ENCODE measurements at places on chromosomes 4 and X.

DNA sequence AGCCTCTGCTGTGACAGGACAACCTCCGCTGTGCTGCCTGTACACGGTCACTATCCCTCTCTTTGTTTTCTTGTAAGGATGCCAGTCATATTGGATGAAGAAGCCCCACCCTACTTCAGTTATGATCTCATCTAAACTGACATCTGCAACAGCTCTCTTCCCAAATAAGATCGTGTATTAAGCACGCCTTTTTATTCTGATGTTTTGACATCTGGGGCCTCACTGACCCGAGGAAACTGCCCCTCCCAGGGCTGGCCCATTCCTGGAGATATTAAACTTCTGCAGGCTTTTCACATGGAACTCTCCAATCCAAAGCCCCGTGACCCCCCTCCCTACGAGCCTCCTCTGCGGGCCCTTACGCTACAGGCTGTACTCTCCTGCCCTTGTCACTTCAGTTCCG lies 232.0 kb downstream of the ARHGAP10 start:
- DNase-seq = no peak

DNA sequence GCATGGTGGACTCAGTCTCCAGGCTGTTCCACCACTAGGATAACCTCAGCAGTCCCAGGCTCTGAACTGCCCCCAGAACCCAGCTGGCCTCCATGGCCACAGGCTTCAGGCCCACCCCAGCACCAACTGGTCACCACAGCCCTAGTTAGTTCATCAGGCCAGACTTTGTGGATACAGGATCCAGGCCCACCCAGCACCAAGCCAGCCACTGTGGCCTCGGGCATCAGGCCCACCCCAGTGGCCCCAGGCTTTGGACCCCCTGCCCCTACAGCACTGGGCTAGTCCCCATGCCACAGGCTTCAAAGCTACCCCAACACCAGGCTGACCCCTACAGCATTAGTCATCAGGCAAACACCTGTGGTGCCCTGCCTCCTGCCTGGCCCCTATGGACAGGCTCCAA lies 50.0 kb downstream of the ZCCHC13 start:
- no peak for DNase-seq

DNA sequence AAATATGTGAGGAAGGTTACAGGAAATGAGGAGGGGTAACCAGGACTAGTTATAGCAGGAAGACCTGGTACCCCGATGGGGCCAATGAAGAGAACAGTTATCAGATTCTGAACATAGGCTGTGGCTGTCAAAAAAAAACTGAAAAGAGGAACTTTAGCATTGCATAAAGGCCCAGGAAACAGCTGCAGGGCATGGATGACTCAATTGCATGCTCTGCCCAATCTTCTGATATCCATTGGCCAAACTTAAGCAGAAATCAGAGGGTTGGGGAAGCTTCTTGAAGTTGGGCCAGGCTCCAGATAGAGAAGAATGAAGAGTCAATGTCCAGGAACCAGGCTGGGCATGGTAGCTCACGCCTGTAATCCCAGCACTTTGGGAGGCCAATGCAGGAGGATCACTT lies 1222.4 kb upstream of the PRKX start:
- no peak for DNase-seq

DNA sequence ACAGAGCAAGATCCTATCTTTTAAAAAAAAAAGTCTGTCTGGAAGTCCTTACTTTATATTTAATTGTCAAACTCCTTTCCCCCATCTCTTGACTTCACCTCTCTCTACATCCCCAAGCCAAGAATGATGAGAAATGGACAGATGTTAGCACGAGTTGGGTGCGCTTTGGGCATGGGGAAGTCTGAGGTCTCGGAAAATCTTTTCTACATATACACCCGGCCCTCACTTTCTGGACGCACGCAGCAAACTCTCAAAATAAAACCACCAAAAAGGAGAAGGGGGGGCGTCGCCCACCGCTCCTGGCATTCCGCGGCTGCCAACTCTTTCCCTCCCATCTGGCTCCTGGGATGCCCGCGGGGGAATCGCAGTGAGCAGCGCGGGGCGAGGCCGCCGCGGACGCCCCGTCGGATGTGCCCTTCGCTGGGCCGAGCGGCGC lies 756 bp downstream of the IGFBP7 start:
- DNase-seq = no peak

DNA sequence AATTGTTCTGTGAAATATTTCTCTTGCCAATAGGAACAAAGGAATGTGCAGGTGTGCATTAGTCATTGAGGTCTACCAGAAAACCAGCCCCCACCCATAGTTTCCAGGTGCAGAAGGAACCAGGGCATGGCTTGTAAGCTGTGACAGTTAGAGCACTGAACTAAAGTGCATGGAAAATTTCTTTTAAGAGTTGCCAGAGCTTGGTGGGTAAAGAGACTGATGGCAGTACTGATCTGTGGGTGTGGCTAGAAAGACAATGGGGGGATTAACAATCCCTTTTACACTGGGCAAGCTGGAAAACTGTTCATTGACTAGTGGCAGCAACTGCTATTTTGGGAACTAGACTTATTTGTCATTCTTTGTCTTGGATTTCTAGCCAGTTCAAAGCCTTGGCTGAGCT lies 326.9 kb downstream of the PCDH19 start:
- DNase-seq = no peak

DNA sequence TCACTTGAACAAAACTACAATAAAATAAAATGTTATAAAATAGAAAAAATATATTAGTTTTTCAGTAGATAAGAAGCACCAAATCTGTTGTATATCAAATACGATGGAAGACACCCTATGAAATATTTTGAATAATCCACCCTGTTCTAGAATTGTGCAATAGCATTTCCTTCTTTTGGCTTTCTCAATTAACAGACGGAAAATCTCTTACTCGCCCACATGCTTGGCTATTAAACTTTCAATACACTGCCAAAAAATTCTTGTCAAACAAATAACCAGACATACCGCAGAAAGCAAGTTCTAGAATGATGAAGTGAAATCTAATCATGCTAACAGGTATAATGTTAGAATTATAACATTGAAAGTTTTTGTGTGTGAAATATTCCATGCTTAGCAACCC lies 671.6 kb upstream of the SLIT2 start:
- no peak for DNase-seq

GRCh38 chrX:39324233-39324930 lies 523.1 kb downstream of the MID1IP1 start:
- no peak for DNase-seq

GRCh38 chrX:41029332-41029731 lies 55.9 kb upstream of the USP9X start:
- DNase-seq = no peak

DNA sequence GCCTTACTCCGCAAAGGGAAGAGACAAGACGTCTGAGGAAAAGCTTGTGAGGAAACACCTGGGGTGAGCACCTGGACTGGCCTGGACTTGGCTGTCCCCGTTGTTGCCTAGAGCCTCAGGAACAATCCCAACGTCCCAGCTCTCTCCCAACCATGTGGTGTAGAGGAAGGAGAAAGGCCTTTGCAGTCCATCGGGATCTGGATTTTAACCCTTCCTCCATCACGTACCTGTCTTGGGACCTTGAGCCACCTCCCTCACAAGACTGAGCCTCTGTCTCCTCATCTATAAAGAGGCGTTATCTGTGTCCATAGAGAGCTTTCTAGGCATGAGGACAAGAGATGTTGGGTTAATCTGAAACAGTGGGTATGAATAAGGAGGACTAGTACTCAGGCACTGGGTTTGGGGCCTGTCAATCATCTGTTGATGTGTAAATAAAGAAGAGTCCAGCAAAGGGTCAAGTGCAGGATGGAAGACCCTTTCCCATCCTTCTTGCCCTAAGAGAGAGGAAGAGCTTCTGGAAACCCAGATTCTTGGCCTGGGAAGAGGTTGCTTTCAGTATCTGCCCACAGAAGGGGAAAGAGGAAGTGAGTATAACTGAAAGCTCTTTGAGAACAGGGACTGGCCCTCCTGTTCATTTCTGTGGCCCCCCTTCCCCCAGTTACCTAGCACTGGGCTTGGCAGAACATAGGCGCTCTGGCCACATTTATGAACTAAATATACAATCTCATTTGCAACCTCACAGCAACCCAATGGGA lies 137.1 kb downstream of the PJA1 start:
- DNase-seq = no peak

DNA sequence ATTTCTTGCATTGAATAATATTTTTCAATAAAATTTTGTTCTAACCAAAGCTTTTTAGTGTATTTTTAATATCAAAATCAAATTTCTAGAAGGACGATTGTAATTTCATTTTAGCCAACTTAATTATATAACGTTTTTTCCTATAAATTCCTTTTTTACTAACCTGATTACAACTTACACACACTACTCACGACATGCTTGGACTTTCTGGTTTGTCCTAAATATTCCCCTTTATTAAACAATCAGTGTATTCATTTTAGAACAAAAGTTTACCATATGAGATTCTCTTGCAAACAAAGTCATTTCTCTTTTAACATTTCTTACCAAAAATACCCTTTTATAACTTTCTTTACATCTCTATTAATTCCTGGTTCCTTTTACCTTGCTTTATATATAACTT lies 173.7 kb downstream of the PWWP3B start:
- DNase-seq = no peak

DNA sequence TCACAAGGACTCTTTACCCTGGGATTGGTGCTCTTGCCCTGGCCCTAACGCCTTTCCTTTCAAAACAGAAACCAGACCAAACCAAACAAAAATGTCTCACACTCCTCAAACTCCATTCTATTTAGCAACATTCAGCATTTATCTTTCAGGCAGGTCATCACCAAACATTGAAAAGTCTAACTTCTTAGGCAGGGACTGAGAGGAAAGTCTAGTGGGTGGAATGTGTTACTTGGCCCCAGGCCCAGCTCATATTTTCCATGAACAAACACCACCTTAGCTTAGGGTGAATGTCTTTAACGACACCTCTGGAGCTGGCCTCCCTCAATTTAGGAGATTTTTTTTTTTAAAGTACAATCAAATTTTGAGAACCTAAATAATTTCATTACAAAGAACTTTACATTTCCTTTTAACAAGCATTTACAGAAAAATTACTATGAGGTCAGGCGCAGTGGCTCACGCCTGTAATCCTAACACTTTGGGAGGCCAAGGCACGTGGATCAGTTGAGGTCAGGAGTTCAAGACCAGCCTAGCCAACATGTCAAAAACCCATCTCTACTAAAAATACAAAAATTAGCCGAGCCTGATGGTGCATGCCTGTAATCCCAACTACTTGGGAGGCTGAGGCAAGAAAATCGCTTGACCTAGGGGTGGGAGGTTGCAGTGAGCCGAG lies 10.2 kb upstream of the N4BP2 start:
- no peak for DNase-seq

DNA sequence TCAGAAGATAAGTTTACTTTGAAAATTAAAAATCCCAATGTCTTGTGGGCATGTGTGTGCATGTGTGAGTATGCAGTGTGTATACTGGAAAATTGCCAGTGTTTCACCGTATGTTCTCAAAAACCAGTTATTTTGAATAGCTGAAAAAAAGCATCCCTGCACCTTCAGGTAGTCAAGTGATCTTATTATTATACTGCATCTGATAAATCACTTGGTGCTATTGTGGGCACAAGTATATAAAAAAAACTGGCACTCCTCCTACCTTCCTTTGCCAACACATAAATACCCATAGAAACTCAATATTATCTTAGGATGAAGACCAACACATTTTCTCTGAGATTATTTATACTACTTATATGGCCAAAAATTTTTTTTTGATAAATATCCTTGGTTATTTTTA lies 91.5 kb upstream of the MAP9 start:
- DNase-seq = no peak

DNA sequence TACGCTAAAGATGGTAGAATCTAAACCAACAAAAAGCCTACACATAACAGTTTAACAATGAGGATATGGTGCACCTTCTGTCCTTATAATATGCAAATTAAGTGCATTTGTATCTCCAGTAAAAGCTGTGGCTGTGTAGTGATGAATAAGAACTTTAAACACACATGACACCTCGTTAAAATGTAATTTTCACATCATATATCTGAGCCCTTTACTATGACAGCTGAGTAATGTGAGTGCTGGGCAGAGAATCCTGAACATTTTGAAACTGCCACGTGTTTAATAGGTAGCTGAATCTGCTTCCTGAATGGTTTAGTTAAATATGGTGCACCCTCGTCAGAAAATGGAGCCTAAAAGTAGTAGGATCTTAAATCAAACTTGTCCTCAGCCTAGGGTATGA lies 540.8 kb downstream of the ADGRL3 start:
- no peak for DNase-seq

- no peak for DNase-seq
These were observed 39.8 kb downstream of the GPM6A start for GRCh38 chr4:175772170-175772705.

- DNase-seq = no peak
These were observed 181.3 kb downstream of the NWD2 start for GRCh38 chr4:37425857-37426256.

DNA sequence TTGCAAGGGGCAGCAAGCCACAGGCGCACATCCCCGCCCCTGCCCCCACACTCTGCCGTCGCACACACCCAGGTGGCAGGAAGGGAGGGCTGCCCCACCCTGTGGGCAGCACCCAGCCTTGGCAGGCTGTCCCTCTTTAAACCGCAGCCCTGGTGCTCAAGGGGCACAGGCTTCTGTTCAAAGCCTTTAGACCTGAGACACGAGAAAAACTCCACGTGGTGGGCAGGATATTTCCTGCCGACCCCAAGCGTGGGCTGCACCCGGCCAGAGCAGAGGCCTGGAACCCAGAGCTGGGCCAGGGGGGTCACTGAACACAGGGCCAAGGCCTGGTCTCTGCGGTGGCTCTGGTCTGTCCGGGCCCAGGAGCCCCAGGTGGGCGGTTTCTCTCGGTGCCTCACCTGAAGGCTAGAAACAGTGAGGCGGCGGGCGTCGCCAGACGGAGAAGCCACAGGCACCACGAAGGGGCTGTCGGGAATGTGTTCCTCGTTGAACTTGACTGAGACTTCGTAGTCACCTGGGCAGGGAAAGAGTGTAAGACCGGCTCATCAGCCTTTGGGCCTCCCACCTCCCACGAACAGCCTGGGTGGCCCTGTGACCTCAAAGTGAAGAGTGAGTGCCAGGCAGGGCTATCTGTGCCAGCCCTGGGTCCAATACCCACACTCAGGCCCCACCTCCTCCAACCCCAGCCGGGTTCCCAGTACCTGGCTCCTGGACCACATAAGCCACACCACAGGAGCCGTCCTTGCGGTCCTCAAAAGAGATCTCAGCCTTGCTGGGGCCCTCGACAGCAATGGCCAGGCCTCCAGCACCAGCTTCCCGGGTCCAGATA lies 23.0 kb downstream of the FLNA start:
- DNase-seq = peak; percentile 74

DNA sequence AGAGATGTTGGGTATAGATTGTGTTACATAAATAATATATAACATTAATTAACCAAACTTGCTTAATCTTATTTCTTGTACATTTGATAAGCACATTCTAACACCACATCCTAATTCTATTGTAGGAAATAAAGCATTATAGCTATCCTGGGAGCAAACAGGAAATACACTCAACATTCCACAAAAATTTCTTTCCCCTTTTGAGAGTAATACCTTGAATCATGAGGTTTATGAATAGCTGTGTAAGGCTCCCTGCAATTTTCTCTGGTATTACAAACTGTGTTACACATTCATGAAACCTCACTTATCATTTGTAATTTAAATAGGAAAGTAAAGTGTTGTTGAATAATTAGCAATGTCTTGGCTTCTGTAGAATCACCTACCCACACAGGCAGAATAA lies 95.1 kb downstream of the TMEM47 start:
- no peak for DNase-seq

GRCh38 chrX:148811236-148811635 lies 310.8 kb downstream of the AFF2 start:
- DNase-seq = no peak

GRCh38 chrX:9473708-9474107 lies 8.8 kb downstream of the TBL1X start:
- no peak for DNase-seq

Measured in CD4-positive, CD25-positive, alpha-beta regulatory T cell (primary cell).